ENCODE measurements at places on chromosomes 5 and 9.

- no peak for DNase-seq
Measured at GRCh38 chr9:6247266-6247665, 31.7 kb downstream of the IL33 start.

DNA sequence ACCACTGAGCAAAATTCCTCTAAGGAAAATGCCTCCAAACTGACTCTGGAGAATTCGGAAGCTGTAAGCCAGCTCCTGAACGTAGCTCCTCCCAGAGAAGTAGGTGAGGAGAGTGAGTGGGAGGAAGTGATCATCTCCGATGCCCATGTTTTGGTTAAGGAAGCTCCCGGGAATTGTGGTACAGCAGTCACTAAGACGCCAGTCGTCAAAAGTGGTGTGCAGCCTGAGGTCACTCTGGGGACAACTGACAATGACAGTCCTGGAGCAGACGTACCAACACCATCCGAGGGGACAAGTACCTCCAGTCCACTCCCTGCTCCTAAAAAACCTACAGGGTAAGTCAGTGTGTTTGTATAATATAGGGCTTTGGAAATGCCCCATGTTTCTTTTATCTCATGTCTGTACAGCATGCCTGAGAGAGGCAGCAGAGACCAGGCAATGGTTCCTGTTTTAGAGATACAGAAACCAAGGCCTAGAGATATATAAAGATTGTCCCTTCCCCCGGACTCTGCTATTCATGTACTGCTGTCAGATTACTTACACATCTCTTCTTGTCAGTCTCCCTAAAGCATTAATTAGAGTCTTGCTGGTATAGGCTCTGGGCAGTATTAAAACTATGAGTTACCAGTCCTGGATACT is 23.9 kb downstream of the HMGXB3 start:
- DNase-seq = no peak

DNA sequence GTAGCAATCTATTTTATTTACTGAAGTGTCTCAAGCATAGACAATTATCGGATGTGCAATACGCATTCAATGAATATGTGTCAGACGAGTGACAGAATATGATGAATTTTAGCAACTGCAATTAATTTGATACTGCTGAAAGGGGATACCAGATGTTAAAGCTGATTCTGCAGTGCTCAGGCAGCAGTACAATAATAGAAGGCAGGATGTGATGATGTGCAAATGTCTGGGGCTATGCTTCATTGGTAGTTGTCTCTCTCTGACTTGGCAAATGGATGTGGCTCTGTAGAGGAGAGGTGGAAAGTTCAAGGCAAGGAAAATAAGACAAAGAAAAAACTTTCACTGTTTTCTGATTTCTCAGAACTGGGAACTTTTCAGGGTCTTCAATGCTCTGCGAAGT is 721.2 kb downstream of the CDH18 start:
- DNase-seq = no peak

DNA sequence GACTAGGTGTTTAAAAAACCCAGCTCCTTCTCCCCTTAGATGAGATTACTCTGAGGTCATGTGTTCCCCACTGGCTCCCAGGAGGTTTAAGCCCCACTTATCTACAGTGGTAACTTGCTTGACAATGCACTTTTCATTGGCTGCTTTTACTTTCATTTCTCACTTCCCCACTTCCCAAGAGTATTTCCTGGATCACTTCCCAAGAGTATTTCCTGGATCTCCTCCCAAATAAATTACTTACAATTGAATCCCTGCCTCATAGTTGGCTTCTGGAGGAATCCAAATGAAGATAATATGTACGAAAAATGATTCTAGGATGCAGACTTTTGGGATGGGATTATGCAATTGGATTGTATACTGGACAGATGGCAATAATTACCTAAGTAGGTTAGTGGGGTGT is 47.1 kb upstream of the CHSY3 start:
- DNase-seq = no peak

GRCh38 chr5:169796731-169797130 is 159.7 kb downstream of the DOCK2 start:
- DNase-seq = no peak

DNA sequence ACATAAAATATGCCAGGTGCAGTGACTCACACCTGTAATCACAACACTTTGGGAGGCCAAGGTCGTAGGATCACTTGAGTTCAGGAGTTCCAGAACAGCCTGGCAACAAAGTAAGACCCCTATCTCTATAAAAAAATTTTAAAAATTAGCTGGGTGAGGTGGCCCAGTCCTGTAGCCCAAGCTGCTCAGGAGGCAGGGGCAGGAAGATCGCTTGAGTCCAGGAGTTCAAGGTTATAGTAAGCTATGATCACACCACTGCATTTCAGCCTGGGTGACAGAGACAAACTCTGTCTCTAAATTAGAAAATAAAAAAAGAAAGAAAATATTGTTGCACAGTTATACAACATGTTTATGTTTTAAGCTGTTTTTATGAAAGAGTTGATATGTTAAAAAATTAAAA is 6.8 kb downstream of the CENPK start:
- no peak for DNase-seq

GRCh38 chr9:129945314-129945713 is 97.7 kb downstream of the FNBP1 start:
- DNase-seq = no peak

DNA sequence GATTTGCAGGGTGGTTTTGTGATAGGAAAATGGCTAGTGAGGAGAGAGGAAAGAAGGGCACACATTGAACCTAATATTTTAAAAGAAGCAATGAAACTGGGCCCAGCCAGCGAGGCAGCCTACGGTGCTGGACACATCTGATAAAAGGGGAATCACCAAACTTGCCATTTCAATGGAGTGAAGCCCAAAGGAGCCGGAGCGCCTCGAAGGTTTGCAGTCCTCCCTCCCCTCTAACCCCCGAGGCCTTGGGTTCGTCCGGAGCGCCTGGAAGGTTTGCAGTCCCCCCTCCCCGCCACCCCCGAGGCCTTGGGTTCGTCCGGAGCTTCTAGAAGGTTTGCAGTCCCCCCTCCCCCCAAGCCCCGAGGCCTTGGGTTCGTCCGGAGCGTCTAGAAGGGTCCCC is 132.6 kb downstream of the TENT4A start:
- no peak for DNase-seq

GRCh38 chr9:88684046-88684445 is 149.1 kb downstream of the NXNL2 start:
- DNase-seq = no peak

- no peak for DNase-seq
Measured at GRCh38 chr9:90953200-90953599, 151.6 kb downstream of the SYK start.

- no peak for DNase-seq
Measured at GRCh38 chr9:133121915-133122550, 993 bp upstream of the RALGDS start.

GRCh38 chr5:174559141-174559540 is 165.2 kb upstream of the MSX2 start:
- DNase-seq = no peak

- DNase-seq = no peak
Measured at GRCh38 chr5:102747386-102748166, 7.5 kb upstream of the PAM start.

DNA sequence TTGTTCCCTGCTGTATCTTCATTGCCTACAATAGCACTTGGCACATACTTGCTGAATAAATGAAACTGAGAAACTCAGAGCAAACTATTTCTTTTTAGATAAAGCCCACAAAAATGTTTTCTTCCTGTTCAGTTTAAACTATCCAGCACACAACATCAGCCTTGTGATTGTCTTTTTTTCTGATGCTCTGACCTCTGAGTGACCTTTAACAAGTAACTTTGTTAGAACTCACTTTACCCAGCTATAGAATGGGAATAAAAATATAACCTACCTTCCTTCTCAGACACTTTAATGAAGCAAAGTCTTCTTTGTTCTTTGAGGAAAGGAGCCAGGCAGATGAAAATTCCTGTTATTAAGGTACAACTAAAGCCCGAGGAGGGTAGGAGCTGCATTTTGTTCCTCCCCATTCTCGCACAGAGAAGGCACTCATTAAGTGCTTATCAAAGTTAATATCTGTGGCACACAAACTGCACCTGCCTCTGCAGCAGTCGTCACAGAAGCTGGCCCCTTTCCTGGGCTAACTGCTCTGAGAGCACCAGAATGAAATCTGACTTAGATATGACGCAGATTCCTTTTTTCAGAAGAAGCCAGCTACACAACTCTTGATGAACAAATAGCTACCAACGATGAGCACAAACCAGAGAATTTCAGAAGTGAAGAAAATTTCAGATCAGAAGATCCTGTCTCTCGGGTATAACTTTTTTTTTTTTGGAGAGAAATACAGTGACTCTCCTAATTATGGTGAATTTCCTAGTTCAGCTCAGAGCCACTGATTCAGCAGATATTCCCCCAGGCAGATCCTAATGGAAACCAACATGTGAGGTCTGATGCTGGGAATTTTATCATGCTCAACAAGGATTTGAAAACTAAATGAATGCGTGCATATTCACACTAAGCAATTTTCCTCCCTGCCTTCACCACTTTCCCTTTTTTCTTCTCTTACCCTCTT is 31.0 kb upstream of the NR3C1 start:
- peak; percentile 24 for DNase-seq

DNA sequence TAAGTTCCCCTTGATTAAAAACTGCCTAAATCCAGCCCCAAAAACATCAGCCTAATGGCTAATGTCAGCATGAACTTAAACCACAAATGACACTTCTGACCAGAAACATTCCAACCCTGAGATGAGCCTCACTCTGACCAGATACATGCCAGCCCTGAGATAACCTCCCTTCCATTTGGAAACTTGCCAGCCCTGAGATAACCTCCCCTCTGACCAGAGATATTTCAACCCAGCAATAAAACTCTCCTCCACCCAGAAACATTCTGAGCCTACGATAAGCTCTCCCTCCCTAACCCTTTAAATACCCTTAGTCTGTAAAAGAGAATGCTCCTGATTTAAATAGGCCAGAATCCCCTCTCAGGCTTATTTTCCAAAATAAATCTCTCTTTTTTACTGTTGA is 1035.7 kb upstream of the NUDT12 start:
- DNase-seq = no peak

DNA sequence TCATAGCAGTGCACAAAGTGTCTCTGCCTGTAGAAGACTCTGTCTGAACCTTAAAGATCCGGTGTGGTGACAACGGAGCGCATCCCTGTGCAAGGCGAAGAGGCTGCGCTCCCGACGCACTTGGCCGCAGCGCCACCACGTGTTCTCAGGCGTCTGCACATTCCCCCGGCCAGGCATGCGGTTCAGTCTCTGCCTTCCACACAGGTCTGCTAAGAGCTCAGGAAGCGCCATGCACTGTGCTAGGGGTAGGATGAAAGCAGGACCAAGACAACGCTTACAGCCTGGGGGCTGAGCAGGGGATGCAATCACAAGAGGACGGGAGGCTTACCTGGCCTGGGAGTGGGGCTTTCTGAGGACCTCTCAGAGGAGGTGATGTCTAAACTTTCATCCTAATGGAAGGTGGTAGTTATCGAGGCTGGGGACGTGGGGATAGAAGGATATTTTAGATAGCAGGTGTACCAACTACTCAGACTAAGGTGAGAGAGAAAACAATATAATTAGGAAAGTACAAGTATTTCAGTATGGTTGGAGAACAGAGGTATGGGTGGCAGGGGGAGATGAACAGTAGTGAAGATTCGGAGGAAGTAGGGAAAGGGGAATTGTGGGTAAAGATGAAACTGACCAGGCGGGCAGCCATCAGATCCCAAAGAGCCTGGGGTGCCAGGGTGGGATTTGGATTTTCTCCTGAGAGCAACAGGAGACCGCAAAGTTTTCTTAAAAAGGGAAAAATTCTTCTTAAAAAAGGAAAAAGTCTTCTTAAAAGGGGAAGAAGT is 13.3 kb downstream of the CAPSL start:
- peak; percentile 63 for DNase-seq

DNA sequence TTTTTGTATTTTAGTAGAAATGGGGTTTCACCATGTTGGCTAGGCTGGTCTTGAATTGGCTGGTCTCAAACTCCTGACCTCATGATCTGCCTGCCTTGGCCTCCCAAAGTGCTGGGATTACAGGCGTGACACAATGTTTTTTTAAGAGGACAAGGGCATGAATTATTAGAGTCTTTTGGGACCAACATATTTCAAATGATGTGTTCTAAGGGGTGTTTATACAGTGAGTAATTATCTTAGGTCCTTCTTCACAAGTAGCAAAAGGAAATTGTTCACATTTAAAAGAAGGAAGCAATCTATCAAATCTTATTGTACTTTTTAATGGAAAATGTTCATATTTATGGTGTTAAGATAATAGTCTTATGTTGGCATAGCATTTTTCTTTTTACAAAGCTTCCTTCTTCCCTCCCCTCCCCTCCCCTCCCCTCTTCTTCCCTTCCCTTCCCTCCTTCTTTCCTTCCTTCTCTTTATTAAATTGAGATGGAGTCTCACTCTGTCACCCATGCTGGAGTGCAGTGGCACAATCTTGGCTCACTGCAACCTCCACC is 6.7 kb downstream of the GNG10 start:
- no peak for DNase-seq

GRCh38 chr9:132181796-132182313 is 20.0 kb downstream of the NTNG2 start:
- no peak for DNase-seq

DNA sequence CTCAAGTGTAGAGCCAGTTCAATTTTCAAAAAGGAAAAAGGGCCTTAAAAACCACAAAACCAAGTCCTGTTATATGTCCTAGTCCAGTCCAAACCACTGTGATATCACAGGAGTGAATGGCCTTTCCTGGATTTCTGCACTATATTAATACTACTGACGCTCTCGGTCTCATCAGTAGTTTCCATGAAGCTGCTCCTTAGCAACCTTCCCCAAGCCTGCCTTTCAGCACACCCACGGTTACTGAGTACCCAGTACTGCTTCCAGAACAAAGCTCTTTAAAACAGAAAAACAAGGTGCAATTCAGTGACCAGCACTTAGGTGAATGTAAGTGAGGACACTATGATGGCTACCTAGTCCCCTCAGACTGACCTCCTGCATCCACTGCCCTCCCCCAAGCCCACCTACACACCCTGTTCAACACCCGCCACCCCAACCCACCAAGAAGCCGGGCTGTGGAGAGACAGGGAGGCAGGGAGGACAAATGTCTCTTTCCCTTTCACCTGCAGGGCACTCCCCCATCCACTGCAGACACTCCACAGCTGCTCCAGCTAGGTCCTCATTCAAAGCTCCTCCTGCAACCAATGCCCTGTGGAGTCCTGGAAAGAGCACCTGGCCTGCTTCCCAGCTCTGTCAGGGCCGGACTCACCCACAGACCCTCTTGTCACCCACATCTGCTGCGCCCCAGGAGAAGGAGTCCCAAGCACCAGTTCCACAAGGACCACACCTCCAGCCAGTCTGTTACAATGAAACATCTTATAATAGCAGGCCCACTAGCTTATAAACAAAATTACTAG is 25.9 kb downstream of the PSMB7 start:
- no peak for DNase-seq

DNA sequence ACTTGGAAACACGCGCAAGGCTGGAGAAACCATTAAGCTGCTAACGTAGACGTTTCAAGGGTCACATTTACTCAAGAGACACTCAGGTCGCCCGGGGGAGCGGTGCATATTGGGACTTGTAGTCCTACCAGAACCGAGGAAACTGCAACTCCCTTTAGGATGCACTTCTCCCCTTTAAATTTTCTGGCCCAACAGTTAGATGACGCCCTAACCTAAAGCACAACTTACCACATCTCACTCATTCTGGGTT is 384 bp upstream of the DMXL1 start:
- DNase-seq = no peak
